Lung (tissue), 17 donors: ENCODE measurements at places on chromosomes 6 and 20. TPM values are rescaled to one million over a fixed set of nuclear protein-coding genes. Genes with fewer than 3 reads are reported as not detected.

Gene BPI
- 5.6 TPM for polyA plus RNA-seq

Gene OR12D3
- polyA plus RNA-seq, result not detected

Gene TMC2
- polyA plus RNA-seq, result 0.15 TPM

Gene BFSP1
- 0.65 TPM for polyA plus RNA-seq

Gene ESR1
- polyA plus RNA-seq, result 0.31 TPM

Gene ANKS1A
- 15.4 TPM for polyA plus RNA-seq

Gene GPR63
- polyA plus RNA-seq, result 0.19 TPM

Gene KCNK15
- polyA plus RNA-seq, result 1.5 TPM

Gene DEFB123
- not detected for polyA plus RNA-seq

Gene CST1
- not detected for polyA plus RNA-seq

Gene RPN2
- polyA plus RNA-seq, result 88.9 TPM

Gene ZBP1
- polyA plus RNA-seq, result 5.3 TPM

Gene CRISP2
- 1.2 TPM for polyA plus RNA-seq

Gene RSPH3
- 4.4 TPM for polyA plus RNA-seq

Gene APOM
- polyA plus RNA-seq, result 8.8 TPM

Gene TMEM151B
- 0.02 TPM for polyA plus RNA-seq

Gene CCR6
- 0.39 TPM for polyA plus RNA-seq

Gene PTGIS
- polyA plus RNA-seq, result 12.6 TPM

Gene NDUFAF4
- 38.7 TPM for polyA plus RNA-seq

Gene GNAS-AS1
- polyA plus RNA-seq, result 0.69 TPM

Gene EPHA7
- 0.06 TPM for polyA plus RNA-seq

Gene DUSP15
- polyA plus RNA-seq, result 1.6 TPM

Gene SLC22A7
- polyA plus RNA-seq, result not detected

Gene FERMT1
- 0.83 TPM for polyA plus RNA-seq

Gene STX11
- 26.0 TPM for polyA plus RNA-seq

Gene KCNK16
- polyA plus RNA-seq, result not detected

Gene RBPJL
- not detected for polyA plus RNA-seq

Gene TLDC2
- 0.12 TPM for polyA plus RNA-seq

Gene GDAP1L1
- 0.02 TPM for polyA plus RNA-seq

Gene SMAP1
- 17.8 TPM for polyA plus RNA-seq

Gene SOBP
- 2.5 TPM for polyA plus RNA-seq

Gene TMEM170B
- polyA plus RNA-seq, result 2.2 TPM

Gene CCN6
- polyA plus RNA-seq, result not detected
